ENCODE measurements at places on chromosomes 1 and 21. TPM values are rescaled to one million over a fixed set of nuclear protein-coding genes. Genes with fewer than 3 reads are reported as not detected.

GRCh38 chr1:59276439-59276851, 20.4 kb upstream of the FGGY start:
- no peak for DNase-seq
- no peak overlapping the region for H3K27ac ChIP-seq
- H3K4me3 ChIP-seq, result no peak overlapping the region
- no peaks in the 10 kb centered on the region for H3K36me3 ChIP-seq
- no peaks in the 10 kb centered on the region for H3K4me1 ChIP-seq

GRCh38 chr1:85357817-85358216, 81.4 kb upstream of the BCL10 start:
- H3K4me1 ChIP-seq, result no peaks in the 10 kb centered on the region
- H3K36me3 ChIP-seq, result no peaks in the 10 kb centered on the region
- H3K27me3 ChIP-seq, result no peaks in the 10 kb centered on the region
- no peak overlapping the region for H3K27ac ChIP-seq
- H3K4me3 ChIP-seq, result no peak overlapping the region
- DNase-seq, result no peak

DNA sequence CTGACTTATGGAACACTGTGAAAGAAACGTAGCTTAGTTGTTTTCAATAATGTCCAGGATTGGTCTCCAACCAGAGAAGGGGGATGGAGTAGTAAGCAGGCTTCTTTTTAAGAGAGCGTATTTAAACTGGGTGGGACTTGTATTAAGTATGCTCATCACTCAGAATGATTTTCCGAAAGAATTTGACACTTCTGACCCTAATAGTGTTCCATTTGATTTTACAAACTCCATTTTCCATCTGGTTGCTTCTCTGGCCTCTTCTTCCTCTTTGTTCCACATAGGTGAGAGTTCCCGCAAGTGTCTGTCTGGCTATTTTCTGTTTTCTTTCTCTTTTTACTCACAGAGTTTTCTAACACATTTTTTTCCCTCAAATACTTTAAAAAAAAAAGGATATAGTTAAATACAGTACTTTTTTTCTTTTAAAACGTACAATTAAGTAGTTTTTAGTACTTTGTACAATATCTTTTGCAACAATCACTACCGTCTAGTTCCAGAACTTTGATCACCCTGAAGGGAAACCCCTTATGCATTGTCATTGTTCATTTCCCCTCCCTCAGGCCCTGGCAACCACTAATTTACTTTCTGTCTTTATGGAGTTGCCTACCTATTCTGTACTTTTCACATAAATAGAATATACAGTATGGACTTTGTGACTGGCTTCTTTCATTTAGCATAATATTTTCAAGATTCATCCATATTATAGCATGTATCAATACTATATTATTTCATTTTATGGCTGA, 67.0 kb downstream of the RASAL2 start:
- H3K27ac ChIP-seq, result no peak overlapping the region
- H3K4me3 ChIP-seq, result no peak overlapping the region
- H3K36me3 ChIP-seq, result no peaks in the 10 kb centered on the region
- no peaks in the 10 kb centered on the region for H3K4me1 ChIP-seq
- no peaks in the 10 kb centered on the region for H3K27me3 ChIP-seq

The HSPA6 gene
- 1.3 TPM for total RNA-seq

GRCh38 chr1:234967121-234967520, 161.5 kb downstream of the TOMM20 start:
- peaks cover 57% of the 10 kb centered on the region for H3K4me1 ChIP-seq
- H3K36me3 ChIP-seq, result no peaks in the 10 kb centered on the region
- no peak overlapping the region for H3K27ac ChIP-seq
- DNase-seq, result no peak
- no peaks in the 10 kb centered on the region for H3K27me3 ChIP-seq

GRCh38 chr1:12433323-12434053, 184.5 kb downstream of the DHRS3 start:
- H3K4me3 ChIP-seq, result no peak overlapping the region
- H3K36me3 ChIP-seq, result no peaks in the 10 kb centered on the region
- no peak for DNase-seq
- peaks cover 55% of the 10 kb centered on the region for H3K4me1 ChIP-seq
- no peaks in the 10 kb centered on the region for H3K27me3 ChIP-seq
- H3K27ac ChIP-seq, result peak overlapping the region; percentile 22

DNA sequence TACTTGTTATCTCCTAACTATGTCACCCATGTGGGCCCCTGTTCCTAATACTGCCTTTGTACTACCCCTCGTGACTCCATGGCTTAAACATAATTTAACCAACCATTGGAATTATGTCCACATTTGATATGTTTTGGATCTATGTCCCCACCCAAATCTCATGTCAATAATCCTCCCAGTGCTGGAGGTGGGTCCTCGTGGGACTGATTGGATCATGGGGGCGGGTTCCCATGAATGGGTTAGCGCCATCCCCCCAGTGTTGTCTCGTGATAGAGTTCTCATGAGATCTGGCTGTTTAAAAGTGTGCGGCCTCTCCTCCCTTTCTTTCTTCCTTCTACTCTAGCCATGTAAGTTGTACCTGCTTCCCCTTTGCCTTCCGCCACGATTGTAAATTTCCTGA, 9.8 kb downstream of the CBR1 start:
- peak overlapping the region; percentile 49 for H3K4me3 ChIP-seq
- H3K4me1 ChIP-seq, result no peaks in the 10 kb centered on the region
- H3K27me3 ChIP-seq, result no peaks in the 10 kb centered on the region
- peak overlapping the region; percentile 46 for H3K27ac ChIP-seq
- DNase-seq, result no peak

The MATN1 gene
- total RNA-seq, result 0.91 TPM

The TCHH gene
- 0.11 TPM for total RNA-seq

DNA sequence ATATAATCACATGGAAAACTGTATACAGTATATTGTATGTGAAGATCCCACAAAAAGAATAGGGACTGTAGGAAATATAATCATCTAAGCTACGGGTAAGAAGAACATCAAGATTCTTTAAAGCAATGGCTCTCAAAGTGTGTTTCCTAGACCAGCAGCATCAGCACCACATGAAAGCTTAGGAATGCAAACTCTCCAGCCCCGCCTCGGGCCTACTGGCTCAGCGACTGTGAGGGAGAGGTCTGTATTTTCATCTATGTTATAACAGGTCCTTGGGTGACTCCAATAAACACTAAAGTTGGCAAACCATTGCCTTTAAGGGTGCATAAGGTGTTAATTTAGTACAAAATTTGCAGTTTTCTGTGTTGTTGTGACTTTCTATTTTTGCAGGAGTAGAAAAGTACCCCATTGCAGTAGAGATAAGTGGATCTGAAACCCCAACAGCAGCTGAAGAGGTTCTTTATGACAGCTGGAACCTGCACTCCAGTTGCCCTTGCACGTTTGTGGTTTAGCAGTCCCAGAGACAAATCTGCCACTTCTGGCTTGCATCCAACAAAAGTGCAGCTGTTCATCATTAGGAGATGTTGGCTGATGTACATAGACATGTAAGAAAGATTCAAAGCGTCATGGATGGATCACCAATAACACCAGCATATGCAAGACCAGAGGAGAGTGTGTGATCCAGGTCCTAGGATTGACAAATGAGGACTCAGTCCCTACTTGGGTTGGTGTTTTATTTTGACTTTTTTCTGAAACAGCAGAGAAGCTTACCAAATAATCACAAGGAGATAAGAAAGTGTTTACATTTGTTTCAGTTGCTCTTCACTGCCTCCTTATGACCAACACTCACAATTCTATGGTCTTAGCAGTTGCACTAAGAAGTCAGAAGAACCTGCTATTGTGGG, 15.9 kb upstream of the IFNAR1 start:
- H3K4me1 ChIP-seq, result peaks cover 9% of the 10 kb centered on the region
- no peak overlapping the region for H3K27ac ChIP-seq
- no peaks in the 10 kb centered on the region for H3K36me3 ChIP-seq
- H3K4me3 ChIP-seq, result no peak overlapping the region
- no peak for DNase-seq

DNA sequence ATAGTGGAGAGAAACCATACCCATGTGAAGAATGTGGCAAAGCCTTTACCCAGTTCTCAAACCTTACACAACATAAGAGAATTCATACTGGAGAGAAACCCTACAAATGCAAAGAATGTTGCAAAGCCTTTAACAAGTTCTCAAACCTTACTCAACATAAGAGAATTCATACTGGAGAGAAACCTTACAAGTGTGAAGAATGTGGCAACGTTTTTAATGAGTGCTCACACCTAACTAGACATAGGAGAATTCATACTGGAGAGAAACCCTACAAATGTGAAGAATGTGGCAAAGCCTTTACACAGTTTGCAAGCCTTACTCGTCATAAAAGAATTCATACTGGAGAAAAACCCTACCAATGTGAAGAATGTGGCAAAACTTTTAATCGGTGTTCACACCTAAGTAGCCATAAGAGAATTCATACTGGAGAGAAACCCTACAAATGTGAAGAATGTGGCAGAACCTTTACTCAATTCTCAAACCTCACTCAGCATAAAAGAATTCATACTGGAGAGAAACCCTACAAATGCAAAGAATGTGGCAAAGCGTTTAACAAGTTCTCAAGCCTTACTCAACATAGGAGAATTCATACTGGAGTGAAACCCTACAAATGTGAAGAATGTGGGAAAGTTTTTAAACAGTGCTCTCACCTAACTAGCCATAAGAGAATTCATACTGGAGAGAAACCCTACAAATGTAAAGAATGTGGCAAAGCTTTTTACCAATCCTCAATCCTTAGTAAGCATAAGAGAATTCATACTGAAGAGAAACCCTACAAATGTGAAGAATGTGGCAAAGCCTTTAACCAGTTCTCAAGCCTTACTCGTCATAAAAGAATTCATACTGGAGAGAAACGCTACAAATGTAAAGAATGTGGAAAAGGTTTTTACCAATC, 80.0 kb downstream of the JMJD4 start:
- no peak for DNase-seq
- peaks cover 25% of the 10 kb centered on the region for H3K36me3 ChIP-seq
- H3K4me1 ChIP-seq, result no peaks in the 10 kb centered on the region
- peak overlapping the region; percentile 13 for H3K4me3 ChIP-seq
- no peak overlapping the region for H3K27ac ChIP-seq
- H3K27me3 ChIP-seq, result no peaks in the 10 kb centered on the region

DNA sequence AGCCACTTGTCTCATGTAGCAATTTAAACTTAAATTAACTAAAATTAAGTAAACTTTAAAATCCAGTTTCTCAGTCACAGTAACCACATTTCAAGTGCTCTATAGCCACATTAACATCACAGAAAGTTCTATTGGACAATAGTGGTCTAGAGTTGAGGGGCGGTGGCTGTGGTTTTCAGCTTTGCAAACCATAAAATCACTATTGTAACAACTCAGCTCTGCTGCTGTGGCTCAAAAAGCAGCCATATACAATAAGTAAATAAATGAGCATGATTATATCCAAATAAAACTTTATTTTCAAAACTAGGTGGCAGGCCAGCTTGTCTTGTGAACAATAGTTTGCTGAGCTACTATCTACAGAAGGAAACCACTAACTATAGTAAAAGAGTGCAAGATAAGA, 43.4 kb upstream of the C1orf53 start:
- no peak for DNase-seq
- no peak overlapping the region for H3K27ac ChIP-seq
- H3K4me3 ChIP-seq, result no peak overlapping the region
- H3K4me1 ChIP-seq, result no peaks in the 10 kb centered on the region
- H3K36me3 ChIP-seq, result no peaks in the 10 kb centered on the region

DNA sequence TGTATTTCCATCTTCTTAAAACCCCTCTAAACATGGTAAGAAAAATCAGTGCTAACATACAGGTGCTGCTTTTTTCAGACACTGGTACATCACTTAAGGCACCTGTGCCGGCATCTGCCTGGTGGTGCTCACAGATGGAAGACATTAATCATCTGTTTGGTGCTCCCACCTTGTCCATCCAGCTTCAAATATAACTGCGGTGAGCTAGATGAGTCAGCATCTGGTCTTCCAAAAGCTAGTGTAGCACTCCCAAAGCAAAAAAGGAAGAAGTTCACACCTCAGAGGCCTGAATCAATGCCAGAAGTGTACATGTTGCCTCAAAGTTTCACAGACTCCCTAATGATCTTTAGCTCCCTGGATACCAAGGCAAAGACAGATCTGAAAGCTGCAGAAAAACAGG, 44.4 kb downstream of the TM2D1 start:
- no peak for DNase-seq
- no peaks in the 10 kb centered on the region for H3K4me1 ChIP-seq
- H3K36me3 ChIP-seq, result peaks cover 8% of the 10 kb centered on the region
- no peak overlapping the region for H3K4me3 ChIP-seq

- H3K4me3 ChIP-seq, result no peak overlapping the region
- H3K36me3 ChIP-seq, result no peaks in the 10 kb centered on the region
- no peaks in the 10 kb centered on the region for H3K4me1 ChIP-seq
- H3K27ac ChIP-seq, result no peak overlapping the region
- H3K27me3 ChIP-seq, result no peaks in the 10 kb centered on the region
- no peak for DNase-seq
Measured at GRCh38 chr1:230375780-230376179, 50.4 kb downstream of the PGBD5 start.

The LDLRAD1 gene
- total RNA-seq, result not detected

DNA sequence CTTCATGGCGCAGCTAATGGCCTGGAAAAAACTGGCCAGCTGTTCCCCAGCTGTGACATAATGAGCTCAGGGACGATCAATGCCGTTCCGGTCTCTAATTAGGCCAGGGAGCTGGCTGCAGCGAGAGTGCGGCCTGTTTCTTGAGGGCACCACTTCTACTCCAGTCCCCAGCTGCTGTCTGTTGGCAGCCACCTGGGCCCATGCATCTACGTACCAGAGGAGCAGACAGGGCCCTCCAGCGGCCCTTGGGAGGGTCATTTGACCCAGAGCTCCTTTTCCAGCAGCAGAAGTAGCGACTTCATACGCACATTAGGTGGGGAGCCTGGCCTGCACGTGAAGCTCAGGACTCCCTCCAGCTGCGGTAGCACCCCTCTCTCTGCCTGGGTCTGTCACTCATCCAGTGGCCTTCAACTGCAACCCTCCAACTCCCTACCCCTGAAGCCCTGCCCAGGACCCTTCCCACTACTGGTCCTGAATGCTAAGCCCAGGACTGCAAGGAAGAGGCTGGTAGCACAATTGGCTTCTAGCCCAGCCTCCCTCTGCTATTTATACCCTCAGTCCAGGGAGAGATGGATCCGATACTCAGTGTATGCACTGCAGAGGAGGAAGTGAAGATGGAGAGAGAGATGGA, 9.1 kb upstream of the GPR61 start:
- DNase-seq, result no peak
- H3K27ac ChIP-seq, result no peak overlapping the region
- no peaks in the 10 kb centered on the region for H3K36me3 ChIP-seq
- H3K27me3 ChIP-seq, result no peaks in the 10 kb centered on the region

GRCh38 chr1:31441073-31441472, 28.1 kb downstream of the SERINC2 start:
- H3K27me3 ChIP-seq, result no peaks in the 10 kb centered on the region
- H3K4me1 ChIP-seq, result no peaks in the 10 kb centered on the region
- H3K27ac ChIP-seq, result no peak overlapping the region
- DNase-seq, result no peak

The TNFRSF1B gene
- 174 TPM for total RNA-seq

GRCh38 chr1:204873176-204873575, 2.5 kb downstream of the NFASC start:
- no peaks in the 10 kb centered on the region for H3K36me3 ChIP-seq
- no peak overlapping the region for H3K27ac ChIP-seq
- no peak overlapping the region for H3K4me3 ChIP-seq

GRCh38 chr1:19049128-19049768, 92.8 kb upstream of the IFFO2 start:
- no peaks in the 10 kb centered on the region for H3K4me1 ChIP-seq
- DNase-seq, result no peak
- H3K4me3 ChIP-seq, result no peak overlapping the region
- H3K27ac ChIP-seq, result no peak overlapping the region

The PRDX6 gene
- total RNA-seq, result 134 TPM

The OSCP1 gene
- 2.0 TPM for total RNA-seq

The KRTAP19-1 gene
- not detected for total RNA-seq

- no peaks in the 10 kb centered on the region for H3K4me1 ChIP-seq
- no peak for DNase-seq
- H3K36me3 ChIP-seq, result no peaks in the 10 kb centered on the region
- H3K27ac ChIP-seq, result no peak overlapping the region
- H3K4me3 ChIP-seq, result no peak overlapping the region
Measured at GRCh38 chr21:16978309-16978895, 534.4 kb upstream of the CXADR start.

All from CD8-positive, alpha-beta memory T cell (primary cell).